GM23248 (cell line): ENCODE measurements at places on chromosomes 2 and 18. TPM values are rescaled to one million over a fixed set of nuclear protein-coding genes. Genes with fewer than 3 reads are reported as not detected.
A peak's percentile ranks its signal among the peaks of the same experiment; 100 is the strongest.

GRCh38 chr2:176135035-176135440 is 5.5 kb downstream of the HOXD8 start:
- peak; percentile 54 for DNase-seq

Gene MC2R
- not detected in 2 replicates for total RNA-seq

Gene DLX1
- 3.3 and 3.8 TPM in 2 replicates for total RNA-seq

DNA sequence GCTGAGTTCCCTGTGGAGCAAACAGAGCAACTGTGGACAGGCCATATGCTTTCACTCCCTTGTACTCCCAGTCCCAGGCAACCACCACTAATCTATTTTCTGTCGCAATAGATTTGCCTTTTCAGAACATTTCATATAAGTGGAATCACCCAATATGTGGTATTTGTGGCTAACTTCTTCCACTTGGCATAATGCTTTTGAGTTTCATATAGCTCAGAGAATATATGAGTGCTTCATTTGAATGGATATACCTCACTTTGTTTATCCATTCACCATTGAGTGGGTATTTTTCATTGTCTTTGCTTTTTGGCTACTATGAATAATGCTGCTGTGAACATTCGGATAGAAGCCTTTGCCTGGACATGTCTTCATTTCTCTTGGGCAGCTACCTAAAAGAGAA is 151.9 kb downstream of the CERS6 start:
- DNase-seq = peak; percentile 31

Gene SERPINB11
- total RNA-seq = not detected in 2 replicates

Gene SERPINB5
- not detected in 2 replicates for total RNA-seq

Gene HOXD13
- total RNA-seq = 1.0 and 3.8 TPM in 2 replicates

GRCh38 chr18:33944493-33944892 is 280.2 kb downstream of the NOL4 start:
- no peak for DNase-seq

DNA sequence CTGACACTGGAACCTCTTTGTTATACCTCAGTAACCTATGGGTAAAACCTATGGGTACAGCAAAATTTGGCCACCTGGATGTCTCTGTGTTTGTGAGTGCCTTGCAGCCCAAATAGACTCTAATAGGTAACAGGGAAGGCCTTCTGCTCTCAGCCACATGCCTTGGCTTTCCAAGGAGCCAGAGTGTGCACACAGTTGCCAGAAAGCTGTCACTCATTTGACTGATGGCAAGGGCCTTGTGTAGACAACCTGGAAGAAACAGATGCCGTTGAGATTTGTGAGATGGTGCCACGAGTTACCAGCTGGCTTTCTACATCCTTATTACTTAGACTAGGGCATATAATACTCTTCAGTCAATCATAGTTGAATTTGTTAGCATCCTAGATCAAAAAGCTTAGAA is 90.1 kb upstream of the RAB12 start:
- DNase-seq = no peak

- DNase-seq = peak; percentile 89
Observed at GRCh38 chr18:24837066-24837465, 376.6 kb downstream of the HRH4 start.

Gene VWA3B
- total RNA-seq = not detected in 2 replicates

GRCh38 chr2:71563872-71564271 is 110.5 kb downstream of the DYSF start:
- peak; percentile 60 for DNase-seq

Gene C2orf66
- not detected in 2 replicates for total RNA-seq

Gene RAB27B
- 0.13 and 0.54 TPM in 2 replicates for total RNA-seq

Gene CPS1
- total RNA-seq = 2.0 and 4.9 TPM in 2 replicates

Gene EVX2
- total RNA-seq = not detected in 2 replicates

Gene ALLC
- not detected in 2 replicates for total RNA-seq

GRCh38 chr2:26314243-26314642 is 31.7 kb upstream of the SELENOI start:
- DNase-seq = no peak

DNA sequence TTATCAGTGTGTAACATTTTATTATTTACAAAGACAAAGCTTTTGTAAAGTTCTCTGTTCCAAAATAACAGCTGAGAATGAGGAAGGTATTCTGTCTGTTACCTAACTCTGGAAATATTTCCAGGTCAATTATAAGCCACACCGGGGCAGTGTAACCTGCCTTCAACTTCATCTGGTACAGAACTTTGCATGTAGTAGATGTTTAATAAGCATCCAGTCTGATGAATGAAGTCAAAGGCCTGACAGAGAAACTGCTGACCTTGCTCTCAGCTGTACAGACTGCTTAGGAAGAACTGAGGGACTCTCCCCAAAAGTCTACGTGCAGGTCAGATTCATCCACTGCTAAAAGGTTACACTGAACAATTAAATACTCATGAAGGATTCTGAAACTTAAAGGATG is 43.3 kb downstream of the WDFY1 start:
- DNase-seq = no peak

GRCh38 chr2:144378551-144378950 is 141.4 kb downstream of the ZEB2 start:
- DNase-seq = peak; percentile 63

GRCh38 chr2:63272560-63272959 is 221.9 kb downstream of the OTX1 start:
- no peak for DNase-seq

GRCh38 chr2:8065191-8065590 is 616.7 kb upstream of the ID2 start:
- DNase-seq = no peak

Gene CHMP1B
- 47.4 and 47.8 TPM in 2 replicates for total RNA-seq

Gene SERPINB2
- total RNA-seq = 6.1 and 13.0 TPM in 2 replicates

- DNase-seq = no peak
Observed at GRCh38 chr2:100972452-100972851, 29.6 kb upstream of the RPL31 start.

Gene PSMA8
- not detected in 2 replicates for total RNA-seq

GRCh38 chr2:30026091-30027055 is 105.0 kb upstream of the ALK start:
- DNase-seq = peak; percentile 97

Gene RASGRP3
- total RNA-seq = 0.22 TPM in 1 of 2 replicates, not detected in the other

Gene AUP1
- total RNA-seq = 114 and 119 TPM in 2 replicates

Gene AGAP1
- 9.9 and 18.3 TPM in 2 replicates for total RNA-seq

DNA sequence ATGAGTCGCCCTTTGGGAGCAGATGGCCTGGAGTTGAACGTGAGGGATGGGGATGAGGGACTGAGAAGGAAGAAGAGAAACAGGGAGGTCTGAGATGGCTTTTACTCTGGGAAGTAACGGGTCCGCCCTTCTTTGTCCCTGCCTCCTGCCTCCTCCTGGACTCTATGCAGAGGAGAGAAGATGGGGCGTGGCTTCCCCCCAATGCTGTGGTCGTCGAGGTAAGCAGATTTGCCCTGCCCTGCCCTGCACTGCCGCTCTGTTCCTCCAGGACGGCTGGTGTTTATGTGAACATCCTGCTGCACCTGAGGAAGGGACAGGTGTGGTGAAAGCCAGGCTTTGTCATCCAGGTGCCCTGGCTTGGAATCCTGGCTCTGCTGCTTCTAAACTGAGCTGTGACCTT is 13.5 kb upstream of the NTSR2 start:
- DNase-seq = no peak

DNA sequence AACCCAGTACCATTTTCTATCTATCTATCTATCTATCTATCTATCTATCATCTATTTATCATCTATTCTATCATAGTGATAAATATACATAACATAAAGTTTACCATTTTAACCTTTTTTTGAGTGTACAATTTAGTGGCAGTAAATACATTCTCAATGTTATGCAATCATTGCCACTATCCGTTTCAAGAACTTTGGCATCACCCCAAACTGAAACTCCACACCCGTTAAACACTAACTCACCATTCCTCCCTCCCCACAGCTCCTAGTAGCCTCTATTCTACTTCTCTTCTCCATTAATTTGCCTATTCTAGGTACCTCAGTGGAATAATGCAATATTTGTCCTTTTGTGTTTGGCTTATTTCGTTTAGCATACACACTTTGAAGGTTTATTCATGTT is 82.5 kb upstream of the KCNE4 start:
- peak; percentile 76 for DNase-seq

- no peak for DNase-seq
Observed at GRCh38 chr2:62627667-62628066, 77.8 kb upstream of the EHBP1 start.

GRCh38 chr2:28929581-28929980 is 35.1 kb downstream of the WDR43 start:
- peak; percentile 16 for DNase-seq

GRCh38 chr18:11362856-11363255 is 213.5 kb upstream of the PIEZO2 start:
- DNase-seq = no peak

Gene ASTL
- 0.25 TPM in 1 of 2 replicates, not detected in the other for total RNA-seq

Gene REG1A
- not detected in 2 replicates for total RNA-seq

DNA sequence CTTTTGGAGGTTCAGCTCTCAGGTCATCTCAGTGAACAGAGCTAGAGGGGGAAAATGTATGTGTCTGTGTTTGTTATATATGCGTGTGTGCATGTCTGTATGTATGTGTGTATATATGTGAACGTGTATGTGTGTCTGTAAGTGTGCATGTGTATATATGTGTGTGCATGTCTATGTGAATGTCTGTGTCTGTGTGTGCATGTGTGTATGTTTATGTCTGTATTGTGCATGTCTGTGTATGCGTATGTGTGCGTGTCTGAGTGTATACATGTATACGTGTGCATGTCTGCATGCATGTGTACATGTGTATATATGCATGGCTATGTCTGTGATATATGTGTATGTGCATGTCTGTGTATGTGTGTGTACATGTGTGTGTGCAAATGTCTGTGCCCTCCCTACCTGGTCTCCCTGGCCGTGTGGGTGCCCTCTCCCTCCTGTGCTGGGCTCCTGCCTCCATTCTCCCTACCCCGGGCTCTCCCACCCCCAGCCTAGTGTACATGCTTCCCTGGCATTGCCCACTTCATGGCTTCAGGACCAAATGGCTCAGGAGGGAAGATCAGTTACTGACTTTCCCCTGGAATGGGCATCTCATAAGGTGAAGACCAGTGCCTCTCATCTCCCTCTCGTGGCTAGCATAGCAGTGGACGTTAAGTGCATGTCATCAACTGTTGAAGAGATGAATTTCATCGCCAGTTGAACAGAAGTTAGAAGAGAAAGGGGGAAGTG is 49.9 kb downstream of the TRAF3IP1 start:
- DNase-seq = no peak

DNA sequence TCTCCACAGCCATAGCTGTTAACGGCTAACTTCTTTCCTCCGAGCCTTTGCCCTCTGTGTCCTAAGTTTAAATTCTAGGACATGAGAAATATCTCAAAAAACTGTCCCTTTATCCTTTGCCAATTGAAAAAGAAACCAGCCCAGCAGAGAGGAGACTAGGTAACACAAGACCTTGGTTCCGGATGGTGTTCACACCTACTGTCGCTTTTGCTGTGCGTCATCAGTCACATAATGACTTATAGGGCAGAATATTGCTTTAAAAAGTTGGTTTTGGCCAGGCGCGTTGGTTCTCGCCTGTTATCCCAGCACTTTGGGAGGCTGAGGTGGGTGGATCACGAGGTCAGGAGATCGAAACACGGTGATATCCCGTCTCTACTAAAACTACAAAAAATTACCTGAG is 66.2 kb downstream of the SP3 start:
- DNase-seq = no peak

DNA sequence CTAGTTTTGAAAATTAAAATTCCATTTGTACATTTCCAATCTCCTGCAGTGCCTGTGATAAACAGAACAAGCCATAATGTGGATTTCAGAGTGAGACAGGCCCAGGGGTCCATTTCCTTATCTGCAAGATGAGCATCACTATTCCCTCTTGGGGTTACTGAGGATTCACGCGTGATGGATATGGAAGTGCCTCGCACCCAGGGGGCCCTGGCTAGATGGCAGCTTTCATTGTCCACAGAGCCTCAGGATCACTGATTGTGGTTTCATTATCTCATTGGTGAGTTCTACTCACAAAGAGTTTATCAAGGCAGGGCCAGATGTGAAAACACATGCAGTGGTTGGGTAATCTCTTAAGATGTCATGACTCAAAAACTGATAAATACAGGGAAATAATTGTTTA is 11.6 kb downstream of the CNGA3 start:
- DNase-seq = no peak
